ENCODE measurements at places on chromosomes 12 and 14.
A peak's percentile ranks its signal among the peaks of the same experiment; 100 is the strongest.

DNA sequence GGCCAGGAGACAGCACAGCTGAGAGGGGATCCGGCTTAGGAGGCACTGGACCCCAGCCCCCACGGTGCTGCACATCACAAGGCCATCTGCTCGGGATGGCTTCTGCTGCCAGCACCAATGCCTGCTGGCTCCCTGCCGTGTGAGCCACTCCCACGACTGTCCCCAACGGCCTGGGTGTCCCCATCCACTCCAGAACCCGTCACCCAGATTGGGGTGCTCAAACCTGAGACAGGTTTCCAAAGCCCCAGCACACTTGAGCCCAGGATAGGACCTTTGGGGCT lies 102.4 kb downstream of the RFLNA start:
- DNase-seq = no peak

GRCh38 chr12:5369298-5369697 lies 62.6 kb upstream of the NTF3 start:
- DNase-seq = no peak

DNA sequence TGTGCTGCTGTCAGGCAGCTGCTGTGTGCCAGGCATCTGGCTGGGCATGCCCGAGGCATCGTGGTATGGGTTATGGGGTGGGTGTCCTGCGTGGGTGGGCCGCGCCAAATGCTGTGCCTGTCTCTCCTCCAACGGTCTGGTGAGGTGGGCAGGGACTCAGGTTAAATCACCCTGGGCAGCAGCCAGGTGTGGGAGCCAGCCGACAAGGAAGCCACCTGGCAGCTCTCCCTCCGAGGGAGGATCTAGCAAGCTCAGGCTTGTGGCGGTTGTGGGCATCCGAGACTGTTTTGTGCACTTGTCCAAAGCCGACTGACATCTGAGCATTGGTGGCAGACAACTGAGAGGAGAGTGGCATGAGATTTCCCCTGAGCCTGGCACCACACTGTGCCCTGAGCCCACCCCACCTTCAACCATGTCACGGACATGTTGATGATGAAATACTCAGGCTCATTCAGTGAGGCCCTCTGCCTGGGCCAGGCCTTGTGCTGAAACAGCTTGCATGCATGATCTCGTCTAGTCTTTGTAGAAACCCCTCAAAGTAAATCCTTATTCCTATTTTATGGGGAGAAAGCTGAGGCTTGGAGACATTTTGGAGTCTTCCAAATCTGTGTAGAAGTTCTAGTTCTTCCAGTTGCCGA lies 181.8 kb upstream of the MYL2 start:
- DNase-seq = no peak

DNA sequence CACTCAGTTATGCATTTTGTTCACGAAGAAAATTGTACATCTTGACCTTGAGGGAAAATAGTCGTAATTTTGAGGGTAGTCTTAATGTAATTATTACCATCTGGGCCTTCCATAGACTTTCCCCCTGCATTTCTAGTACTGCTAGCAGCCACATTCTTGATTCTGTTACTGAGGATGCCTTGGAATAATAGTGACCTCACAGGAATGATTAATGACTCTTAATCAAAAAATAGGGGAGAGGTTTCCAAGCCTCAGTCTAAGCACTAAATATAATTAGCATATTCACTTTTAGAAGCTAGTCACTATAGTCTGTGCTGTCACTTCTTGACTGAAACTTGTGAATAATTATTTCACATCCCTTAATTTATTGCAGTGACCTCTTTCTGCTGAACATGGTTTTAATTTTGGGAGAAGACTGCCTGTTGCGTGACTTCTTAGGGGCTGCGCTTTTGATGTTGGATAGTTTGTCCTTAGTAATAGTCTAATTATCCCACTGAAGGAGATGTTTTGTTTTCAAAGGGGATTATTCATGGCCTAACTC lies 400.5 kb downstream of the ADAMTS20 start:
- no peak for DNase-seq

GRCh38 chr14:76259029-76259735 lies 107.5 kb downstream of the GPATCH2L start:
- DNase-seq = no peak

DNA sequence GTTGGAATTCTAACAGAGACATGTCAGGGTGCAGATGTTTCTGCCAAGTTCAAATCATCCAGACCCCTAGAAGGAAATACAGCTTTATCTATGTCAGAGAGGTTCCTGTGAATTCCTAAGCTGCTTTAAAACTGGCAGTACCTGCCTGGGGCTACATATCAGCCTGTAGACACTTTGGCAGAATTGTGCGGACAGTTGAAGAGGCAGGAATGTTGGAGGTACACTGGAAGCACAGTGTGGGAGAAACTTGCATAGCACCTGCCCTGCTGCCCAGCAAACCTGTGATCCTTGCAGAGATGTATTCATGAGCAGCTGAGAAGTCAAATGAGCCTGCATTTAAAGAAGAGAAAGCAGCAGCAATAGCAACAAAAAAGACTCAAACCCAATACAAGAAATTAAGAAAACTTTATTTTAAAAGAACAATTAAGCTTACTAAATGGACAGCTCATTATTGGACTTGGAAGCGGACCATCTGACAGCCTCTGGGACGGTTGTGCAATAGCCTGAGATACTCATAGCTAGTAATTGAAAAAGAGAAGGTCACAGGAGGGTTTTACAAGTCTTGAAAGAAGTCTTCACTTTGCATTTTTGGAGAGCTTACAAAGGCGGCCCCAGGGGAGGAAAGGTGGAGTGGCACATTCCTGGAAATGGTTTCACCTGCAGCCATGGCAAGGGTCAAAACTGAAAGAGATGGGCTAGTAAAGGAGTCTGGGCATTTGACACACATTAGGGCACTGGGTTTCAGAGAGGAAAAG lies 280.9 kb upstream of the FLRT2 start:
- DNase-seq = no peak

GRCh38 chr12:113437729-113438100 lies 15.5 kb downstream of the SDSL start:
- no peak for DNase-seq

- DNase-seq = no peak
Measured at GRCh38 chr12:65825183-65825506, 862 bp downstream of the HMGA2 start.

DNA sequence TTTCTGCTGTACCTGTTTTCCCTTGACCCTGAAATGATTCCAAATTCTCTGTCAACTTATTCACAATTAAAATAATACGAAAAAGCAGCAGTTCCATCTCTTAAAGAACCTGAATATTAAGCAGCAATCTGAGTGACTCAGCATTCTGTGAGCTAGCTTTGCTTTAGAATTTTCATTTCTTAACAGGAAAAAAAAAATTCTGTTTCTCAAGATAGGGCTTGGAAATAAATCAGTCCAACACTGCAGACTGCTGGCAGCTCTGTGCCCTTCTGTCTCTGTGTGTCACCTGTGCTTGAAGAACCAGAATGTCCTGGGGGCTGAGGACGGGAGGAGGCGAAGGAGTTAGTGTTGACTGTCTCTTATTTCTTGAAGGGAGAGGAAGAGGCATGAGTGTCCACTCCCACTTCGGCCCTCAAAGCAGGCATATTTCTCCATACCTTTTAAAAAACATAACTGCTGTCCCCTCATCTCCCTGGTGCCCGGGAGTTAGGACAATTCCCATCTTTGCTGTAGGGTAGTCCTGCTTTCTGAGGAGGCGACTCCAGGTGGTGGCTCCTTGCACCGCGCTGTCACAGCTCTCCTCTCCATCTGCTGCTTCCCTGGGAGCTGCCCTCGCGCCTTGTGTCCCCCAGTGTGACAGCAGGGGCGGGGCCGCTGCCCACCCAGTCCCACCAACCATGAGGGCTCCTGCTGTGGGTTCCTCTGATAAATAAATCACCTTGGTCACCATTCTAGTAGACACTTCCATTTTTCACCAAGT lies 203.1 kb downstream of the CALM1 start:
- DNase-seq = no peak

GRCh38 chr12:570435-570920 lies 92.8 kb downstream of the NINJ2 start:
- peak; percentile 67 for DNase-seq

DNA sequence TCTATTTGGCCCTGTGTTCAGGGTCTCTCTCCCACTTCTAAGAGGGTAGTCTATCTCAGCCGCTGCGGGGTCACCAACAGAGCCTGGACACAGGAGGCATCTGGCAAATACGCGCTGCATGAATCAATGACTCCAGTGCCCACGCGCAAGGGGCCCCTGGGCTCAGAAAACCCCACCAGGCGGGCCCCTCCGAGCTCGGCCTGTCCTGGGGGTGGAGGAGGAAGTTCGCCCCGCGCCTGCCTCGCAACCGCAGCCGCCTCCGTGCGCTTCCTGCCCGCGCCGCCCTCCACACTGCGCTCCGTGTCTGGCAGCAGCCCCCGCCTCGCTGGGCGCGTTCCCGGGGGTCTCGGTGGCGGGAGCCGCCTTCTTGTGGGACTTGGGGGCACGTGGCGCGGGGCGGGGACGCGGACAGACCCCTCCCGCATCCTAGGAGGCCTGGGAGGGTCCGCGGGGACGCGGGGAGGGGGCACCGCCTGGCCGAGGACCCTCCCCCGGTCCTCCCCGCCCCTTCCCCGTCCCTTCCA lies 811 bp upstream of the FBRSL1 start:
- no peak for DNase-seq

GRCh38 chr12:19994968-19995367 lies 373.4 kb upstream of the PDE3A start:
- DNase-seq = no peak

DNA sequence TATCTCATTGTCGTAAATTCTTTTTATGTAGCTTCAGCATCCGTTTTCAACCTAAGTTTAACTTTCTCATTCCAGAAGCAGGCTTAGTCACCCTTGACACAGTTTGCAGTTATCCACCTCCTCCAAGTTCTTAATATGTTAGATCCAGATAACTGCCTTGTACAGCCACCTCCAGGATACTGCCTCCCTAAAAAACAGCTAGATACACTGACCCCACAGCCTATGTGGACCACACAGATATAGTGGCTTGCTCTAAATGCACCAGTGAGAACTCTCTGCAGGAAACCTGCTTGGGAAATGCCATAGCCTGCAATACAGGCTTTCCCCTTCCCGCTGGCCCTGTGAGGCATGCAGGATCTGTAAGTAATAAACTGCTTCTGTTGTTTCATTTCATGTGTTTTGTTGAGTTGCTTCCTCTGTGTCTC lies 11.1 kb upstream of the RTL1 start:
- no peak for DNase-seq

DNA sequence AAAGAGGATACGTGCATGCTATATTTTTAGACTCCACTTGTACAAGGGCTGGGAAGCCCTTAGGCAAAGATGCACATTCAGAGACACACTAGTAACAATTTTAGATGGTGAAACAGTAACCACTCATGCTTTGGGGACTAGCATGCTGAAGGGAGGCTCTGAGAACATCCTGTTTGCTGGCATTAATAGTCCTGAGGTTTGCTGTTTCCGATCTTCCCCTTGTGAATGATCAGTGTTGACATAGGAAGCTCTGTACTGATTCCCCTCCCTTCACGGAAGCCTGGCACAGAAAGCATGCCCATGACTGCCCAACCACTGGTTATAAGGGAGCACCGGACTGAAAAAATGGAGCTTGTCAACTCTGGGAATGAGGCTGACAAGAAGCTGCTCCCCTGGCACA lies 164.6 kb downstream of the GCH1 start:
- no peak for DNase-seq

- no peak for DNase-seq
Measured at GRCh38 chr12:91492648-91493047, 310.0 kb upstream of the DCN start.

DNA sequence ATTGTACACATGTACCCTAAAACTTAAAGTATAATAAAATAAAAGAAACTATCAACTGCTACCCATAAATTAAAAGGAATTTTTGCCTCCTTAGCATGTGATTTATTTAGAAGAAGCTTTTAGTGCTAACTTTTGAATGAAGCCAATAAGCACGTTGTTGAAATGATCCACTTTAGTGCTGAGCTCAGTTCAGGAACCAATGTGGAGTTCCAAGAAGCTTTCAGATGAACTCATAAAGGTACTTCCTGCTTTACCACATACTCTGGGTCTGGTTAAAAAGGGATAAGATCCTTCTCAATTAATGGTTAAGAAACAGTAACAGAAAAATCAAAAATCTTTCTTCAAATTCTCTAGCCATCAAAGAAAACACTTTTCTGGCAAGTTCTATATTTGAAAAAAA lies 39.4 kb downstream of the TMTC1 start:
- no peak for DNase-seq

GRCh38 chr12:108218921-108219320 lies 89.8 kb downstream of the WSCD2 start:
- no peak for DNase-seq

DNA sequence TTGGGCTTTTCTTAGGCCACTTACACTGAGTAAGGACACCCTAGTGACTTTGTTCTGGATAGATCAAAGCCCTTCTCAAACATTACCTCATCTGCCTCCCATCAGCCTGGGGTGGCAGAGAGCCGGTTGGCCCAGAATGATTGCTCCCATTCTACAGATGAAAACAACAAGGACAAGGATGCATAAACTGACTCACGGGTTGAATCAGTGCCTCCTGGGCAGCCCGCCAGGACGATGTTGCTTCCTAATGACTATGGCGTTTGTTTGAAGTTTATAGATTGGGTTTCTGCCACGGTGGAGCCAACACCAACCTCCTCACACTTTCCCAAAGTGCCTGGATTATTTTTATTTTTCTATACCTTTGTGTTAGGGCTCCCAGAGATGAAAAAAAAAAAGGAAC lies 3.6 kb upstream of the VRK1 start:
- DNase-seq = no peak

DNA sequence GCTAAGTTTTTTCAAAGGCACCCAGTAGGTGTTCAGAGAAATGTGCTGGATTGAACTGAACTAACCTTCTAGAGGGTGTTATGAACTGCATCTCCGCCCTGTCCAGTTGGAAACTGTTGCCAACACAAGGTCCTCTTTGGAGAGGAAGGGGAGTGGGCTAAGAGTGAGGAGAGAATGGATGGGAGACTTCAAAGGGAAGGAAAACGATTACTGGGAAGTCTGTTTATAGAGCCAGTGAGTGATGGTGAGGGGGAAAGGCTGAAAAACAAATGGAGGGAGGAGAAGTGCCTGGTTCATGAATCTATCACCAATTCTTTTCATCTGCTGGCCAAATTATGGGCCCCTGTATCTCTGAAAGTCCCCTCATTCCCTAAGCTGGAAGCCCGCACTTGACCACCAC lies 86.0 kb upstream of the TBX5 start:
- no peak for DNase-seq

DNA sequence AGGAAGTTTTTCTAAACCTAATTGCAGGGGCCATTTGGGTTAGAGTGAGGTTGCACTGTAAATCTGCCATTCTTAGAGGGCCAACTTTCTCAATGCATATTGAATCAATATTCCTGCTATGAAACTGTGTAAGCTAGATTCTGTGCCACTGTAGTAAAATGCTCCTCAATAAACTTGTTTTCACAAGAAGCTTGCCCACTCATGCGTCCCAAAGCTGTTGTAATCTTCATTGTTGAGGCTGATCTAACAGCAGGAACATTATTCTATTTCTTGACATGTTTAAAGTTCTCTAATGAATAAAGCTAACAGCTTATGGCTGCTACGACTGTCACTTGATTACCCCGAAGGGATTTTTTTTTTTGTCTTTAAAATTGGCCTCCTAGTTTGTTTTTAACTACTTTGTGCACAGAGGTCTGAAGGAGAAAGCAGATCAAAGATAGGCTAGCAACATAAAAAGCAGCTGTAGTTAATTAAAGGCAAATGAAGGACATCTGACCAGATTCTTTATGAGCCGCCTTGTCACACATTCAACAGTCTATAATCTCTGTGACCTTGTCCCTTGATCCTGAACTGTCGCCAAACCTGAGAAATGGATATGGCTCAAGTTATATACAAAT lies 243.7 kb downstream of the PAX9 start:
- no peak for DNase-seq
